ENCODE measurements at places on chromosomes 1 and 21. TPM values are rescaled to one million over a fixed set of nuclear protein-coding genes. Genes with fewer than 3 reads are reported as not detected.

Gene MIS18A
- 2.4 TPM for total RNA-seq

Gene PIK3R3
- total RNA-seq, result 3.1 TPM

GRCh38 chr1:190908691-190909090 lies 431.0 kb upstream of the BRINP3 start:
- DNase-seq, result no peak

- DNase-seq, result peak; percentile 88
Measured at GRCh38 chr1:2046174-2046917, 3.9 kb upstream of the PRKCZ start.

GRCh38 chr1:108129999-108130398 lies 70.1 kb downstream of the SLC25A24 start:
- no peak for DNase-seq

GRCh38 chr1:245656189-245656717 lies 501.5 kb downstream of the KIF26B start:
- DNase-seq, result no peak
